ENCODE measurements at places on chromosomes 2 and 18.

GRCh38 chr2:12672711-12673315 lies 43.9 kb upstream of the TRIB2 start:
- no peak for DNase-seq

DNA sequence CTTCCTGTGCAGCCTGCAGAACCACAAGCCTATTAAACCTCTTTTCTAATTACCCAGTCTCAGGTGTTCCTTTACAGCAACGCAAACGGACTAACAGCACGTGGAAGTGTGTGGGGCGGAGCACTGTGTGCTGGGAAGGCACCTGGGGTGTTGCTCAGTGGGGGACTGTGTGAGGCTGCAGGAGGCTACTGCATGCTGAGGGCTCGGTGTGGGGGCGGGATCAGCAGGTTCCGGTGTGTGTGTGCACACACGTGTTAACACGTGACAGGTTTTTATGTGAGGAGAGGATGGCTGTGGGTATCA lies 58.9 kb downstream of the ANKMY1 start:
- no peak for DNase-seq

DNA sequence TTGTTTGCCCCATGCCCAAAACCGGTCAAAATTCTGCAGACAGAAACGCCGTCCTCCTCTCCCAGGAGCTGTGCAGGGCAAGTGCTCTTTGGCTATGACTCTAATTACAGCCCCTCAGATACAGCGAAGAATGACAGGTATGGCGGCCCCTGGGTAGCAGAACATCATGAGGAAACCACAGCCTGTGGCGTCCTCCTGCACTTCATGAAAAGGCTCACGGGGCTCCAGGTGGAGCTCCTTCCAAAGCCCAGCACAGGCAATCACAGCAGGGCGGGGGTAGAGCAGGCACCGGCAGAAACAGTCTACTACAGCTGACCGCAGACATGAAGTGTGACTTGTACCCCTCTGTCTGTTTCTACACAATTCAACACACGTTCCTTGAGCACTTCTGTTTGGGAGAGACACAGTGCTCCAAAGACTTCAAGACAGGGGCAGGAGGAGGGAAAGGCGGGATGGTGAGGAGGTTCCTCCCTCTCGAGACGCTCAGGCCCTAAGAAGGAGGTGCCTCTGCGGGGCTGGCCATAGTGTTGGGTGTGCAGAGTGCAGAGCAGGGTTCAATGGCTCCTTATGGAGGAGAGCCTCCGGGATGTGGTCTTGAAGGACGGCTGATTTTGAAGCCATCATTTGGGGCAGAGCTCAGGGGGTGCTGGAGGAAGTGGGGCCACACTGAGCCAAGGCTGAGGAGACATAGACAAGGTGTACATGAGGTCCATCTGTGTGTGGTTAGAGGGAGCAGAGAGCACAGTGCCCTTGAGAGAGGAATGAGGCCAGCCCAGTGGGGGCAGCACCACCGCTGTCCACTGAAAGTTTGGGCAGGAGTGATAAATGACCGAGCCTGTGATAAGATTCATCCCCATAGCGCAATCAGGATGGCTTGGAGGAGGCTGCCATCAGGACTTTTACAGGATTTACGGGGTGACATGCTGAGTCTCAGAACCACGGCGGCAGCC lies 468.3 kb downstream of the EIPR1 start:
- DNase-seq: no peak

DNA sequence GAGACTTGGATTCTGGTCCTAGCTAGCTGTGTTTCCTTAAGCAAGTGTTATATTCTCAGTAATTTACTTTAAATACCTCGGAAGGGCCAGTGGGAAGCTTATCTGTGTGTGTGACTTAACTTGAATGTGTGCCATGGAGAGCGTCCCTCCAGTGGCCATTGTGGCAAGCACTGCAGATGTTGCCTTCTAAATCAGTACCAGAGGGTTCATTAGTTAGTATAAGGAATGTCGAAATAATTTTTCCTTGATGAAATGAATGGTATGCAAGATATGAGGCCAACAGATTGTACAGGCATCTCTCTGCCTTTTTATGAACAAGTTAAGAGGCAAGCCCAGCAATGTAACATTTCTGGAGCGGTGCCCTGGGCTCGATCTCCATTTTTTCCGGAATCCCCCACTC lies 52.0 kb downstream of the FBXO36 start:
- DNase-seq: no peak

DNA sequence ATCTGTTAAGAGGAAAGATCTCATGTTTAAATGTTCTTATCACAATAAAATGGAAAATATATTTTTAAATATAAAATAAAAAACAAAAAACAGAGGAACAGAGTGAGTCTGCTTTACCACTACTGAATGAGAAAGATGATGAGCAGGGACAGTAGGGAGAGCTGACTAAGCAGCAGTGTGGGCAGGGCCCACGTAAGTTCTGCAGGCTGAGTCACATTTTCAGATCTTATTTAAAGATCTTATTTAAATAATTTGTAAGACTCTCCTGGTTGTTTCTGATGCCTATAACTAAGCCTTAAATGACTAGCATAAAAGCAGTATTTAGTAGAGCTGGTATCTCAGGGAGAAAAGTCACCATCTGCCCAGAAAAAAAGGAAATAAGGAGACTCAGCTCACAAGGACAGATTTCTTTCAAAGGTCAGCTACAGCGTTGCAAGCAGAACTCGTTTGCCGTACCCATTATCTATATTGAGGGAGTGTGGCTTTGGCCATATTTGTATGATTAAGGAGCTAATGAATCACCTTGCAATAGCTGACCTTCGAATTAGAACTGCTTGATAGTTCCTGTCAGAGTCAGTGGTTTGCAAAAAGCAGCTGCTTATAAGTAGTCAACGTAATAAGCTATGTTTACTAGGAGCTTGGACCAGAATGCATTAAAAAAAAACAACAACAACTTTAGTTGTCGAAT lies 322.1 kb upstream of the CHAC2 start:
- DNase-seq: no peak

GRCh38 chr2:175631245-175631623 lies 370.8 kb downstream of the LNPK start:
- DNase-seq: no peak

- no peak for DNase-seq
Observed at GRCh38 chr18:60146220-60146960, 226.2 kb downstream of the MC4R start.

GRCh38 chr2:126826491-126826890 lies 72.2 kb upstream of the TEX51 start:
- no peak for DNase-seq

GRCh38 chr18:46324087-46324955 lies 220.1 kb downstream of the HAUS1 start:
- DNase-seq: no peak

GRCh38 chr18:47591429-47591828 lies 339.0 kb downstream of the SMAD2 start:
- no peak for DNase-seq

DNA sequence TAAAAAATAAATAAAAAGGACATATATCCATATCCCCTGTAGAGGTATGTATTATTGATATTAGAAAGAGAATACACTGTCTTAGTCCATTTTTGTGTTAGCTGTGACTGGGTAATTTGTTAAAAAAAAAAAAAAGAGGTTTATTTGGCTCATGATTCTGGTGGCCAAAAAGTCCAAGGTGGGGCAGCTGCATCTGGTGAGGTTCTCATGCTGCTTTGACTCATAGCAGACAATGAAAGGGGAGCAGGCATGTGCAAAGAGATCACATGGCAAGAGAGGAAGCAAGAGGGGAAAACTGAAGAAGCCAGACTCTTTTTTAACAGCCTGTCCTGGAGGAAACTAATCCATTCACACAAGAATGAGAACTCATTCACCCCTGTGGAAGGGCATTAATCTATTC lies 101.6 kb upstream of the MAP4K3 start:
- no peak for DNase-seq

DNA sequence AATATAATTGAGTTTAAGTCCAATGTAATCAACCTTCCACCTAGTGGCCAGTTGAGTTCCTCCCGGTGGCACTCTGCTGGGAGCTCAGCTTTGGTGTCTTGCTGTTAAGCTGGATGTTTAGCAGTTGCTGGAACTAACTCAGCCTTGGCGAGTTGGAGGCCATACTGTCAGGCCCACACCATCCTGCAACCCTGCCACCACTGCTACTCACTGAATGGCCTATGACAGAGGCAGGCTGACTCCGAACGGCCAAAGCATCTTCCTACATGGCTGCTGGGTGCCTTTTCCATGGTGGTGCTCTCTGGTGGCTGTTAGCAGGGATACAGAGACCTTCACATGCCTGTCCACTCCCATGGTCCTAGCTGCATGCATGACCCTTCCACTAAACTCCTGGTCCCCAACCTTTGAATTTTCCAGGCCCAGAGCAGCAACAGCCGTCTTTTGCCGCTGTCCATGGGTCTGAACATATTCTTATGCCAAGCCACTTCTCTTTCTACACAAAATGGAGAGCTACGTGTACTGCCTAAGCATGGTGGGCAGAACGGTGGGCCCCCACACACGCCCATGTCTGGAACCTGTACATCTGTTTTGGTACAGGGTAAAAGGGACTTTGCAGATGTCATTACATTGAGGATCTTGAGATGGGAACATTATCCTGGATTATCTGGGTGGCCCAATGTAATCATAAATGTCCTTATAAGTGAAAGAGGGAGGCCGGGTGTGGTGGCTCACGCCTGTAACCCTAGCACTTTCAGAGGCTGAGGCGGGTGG lies 15.0 kb upstream of the TRAF3IP1 start:
- DNase-seq: no peak

DNA sequence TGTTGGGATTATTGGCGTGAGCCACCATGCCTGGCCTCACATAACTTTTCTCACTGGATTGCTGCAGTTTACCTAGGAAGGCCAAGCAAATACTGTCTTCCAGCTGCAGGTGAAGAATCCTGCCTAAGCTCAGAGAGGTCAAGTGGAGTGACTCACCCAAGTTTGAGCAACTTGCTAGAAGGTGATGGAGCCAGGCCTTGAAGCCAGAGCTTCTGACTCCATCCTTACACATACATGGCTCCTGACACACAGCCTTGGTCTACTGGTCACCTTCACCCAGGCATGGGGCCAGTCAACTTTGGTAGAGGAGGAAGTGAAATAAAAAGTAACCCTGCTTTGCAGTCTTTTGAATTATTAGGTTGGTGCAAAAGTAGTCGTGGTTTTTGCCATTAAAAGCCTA lies 93.5 kb downstream of the VWA3B start:
- no peak for DNase-seq

GRCh38 chr2:175187378-175187777 lies 5.9 kb upstream of the ATP5MC3 start:
- DNase-seq: no peak

DNA sequence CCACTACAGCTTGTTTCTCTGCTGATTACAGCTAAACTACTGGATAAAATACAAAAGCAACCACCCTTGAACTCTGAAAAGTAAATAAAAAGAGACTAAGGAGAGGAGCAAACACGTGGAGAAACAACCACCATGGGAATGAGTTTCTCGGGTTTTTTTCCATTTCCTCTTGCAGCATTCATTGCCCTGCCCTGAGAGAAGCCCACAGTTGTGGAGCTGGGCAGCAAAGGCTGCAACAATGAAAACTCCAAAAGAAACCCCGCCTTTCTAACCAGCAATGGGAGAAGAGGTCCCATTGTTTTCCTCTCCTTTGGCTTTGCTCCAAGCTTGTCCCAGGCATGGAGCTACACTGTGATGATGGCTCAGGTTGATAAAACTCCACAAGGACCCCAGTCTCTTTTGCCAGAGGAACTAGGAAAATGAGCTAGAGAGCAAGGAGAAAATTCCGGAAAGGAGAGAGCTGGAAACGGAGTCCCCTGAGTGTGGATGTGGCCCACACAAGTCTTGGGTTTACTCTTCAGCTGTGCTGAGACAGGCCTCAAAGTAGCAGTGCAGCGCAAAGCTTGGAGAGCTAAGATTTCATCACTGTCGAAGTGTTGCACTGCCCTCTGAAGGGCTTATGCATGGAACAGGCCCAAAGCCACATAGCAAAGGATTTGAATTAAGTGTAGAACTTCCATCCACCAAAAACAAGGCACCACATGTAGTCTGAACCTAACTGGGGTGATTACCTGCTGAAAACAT lies 20.9 kb downstream of the NAPG start:
- DNase-seq: no peak

DNA sequence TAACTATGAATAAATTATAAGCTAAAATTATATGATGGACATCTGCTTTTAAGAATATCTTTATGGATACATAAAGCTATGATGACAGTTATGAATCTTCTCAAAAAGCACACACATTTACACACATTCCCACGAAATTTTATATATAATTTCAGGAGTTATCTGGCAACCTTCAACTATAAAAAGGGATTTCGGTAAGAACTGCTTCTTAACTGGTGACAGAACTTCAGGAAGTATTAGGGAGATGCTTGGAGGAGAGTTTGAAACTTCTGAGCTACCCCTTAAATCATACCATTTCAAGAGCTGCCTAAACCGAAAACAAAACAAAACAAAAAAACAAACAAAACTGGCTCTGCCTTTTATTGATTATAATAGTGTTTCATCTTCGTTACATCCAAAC lies 399.4 kb downstream of the ZEB2 start:
- DNase-seq: no peak

DNA sequence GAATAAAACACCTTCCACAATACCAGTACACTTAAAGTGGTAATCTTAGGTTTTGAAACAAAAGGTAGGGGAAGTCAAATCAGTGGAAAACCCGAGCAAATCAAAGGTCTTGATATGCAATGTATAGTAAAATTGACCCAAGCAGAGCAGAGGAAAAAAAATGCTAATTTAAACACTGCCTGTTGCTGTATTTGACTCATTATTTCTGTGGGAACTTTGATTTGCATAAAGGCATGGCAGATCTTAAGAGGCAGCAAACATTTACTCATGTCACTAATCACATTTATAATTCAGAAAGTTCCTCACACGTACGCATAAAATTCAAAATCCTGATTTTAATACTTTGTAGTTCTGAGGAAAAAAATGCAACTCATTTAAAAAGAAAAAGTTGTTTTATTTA lies 64.4 kb downstream of the IKZF2 start:
- no peak for DNase-seq

- peak; percentile 89 for DNase-seq
Observed at GRCh38 chr2:12716282-12717190, at the start of gene TRIB2. TSS of gene TRIB2 (plus strand) at chr2:12716936. CDS start at chr2:12718308, 1,372 bp downstream.

DNA sequence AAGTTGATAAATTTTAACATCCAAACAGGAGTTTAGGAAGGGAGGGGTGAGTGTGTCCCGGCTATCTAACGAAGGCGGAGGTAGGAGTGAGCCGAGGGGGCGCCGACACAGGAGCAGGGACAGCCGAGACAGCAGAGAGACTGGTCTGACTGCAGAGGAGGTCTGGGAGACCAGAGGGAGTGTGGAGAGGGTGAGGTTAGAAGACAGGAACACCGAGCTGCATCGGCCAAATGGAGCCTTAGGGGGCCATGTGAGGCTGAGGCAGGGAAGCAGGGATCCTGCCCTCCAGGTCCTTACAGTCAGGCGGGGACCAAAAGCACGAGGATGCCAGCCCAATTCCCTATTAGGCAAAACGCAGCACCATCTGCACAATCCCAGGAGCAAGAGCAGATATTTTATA lies 67.0 kb downstream of the SFXN5 start:
- DNase-seq: no peak

Data from stimulated activated CD8-positive, alpha-beta memory T cell treated with anti-CD3 and anti-CD28 coated beads, Interleukin-2, amount 100 ng/mL, for 1 hour (primary cell).